K562 (cell line): ENCODE measurements at places on chromosomes 7 and 10.

- H3K36me3 ChIP-seq, result no peaks in the 10 kb centered on the region
- DNase-seq, result no peak
- no peaks in the 10 kb centered on the region for H3K4me1 ChIP-seq
- H3K4me3 ChIP-seq, result no peak overlapping the region
Observed at GRCh38 chr7:81383846-81384245, 386.0 kb downstream of the HGF start.

- H3K27me3 ChIP-seq, result peaks cover 21% of the 10 kb centered on the region
- H3K4me3 ChIP-seq, result no peak overlapping the region
- H3K36me3 ChIP-seq, result no peaks in the 10 kb centered on the region
- no peaks in the 10 kb centered on the region for H3K4me1 ChIP-seq
Observed at GRCh38 chr7:116800594-116800993, 61.8 kb upstream of the CAPZA2 start.

GRCh38 chr10:122047560-122047959 is 58.6 kb downstream of the TACC2 start:
- H3K4me1 ChIP-seq, result no peaks in the 10 kb centered on the region; the same call in 1 of the 2 replicates
- H3K36me3 ChIP-seq, result no peaks in the 10 kb centered on the region
- peaks cover 33% of the 10 kb centered on the region for H3K27me3 ChIP-seq

DNA sequence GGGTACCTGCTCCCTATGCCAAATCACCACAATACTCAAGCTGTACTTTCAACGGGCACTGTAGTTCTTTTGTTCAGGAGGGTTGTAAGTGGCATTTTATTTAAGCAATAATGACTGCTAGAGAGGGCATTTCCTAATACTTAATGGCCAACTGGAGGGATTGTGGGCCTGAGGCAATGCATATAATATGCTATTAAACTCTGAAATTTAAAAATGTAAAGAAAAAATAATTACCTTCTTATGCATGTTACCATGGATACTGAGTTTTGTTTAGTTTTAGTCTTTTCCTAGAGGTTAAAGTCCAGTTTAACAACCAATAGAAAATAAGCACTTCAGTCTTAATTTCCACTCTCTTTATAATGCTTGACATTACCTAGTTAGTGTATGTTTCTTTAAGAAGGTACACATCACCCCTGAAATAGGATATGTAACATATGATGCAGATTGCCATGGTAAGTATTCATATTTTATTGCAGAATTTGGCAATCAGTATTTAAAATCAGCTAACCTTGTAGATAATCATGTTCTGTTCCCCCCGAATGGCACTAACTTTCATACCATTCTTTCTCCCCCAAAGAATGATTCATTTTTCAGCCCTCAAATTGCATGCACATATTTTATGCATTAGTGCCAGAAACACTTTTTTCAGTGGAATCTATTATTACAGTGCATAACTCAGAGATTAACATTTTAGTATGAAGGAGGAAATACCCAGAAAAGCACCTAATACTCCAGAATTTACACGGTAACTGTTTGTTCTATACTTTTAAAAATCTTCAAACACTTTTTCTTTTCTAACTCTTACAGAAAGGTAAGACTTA is 90.3 kb upstream of the ZNF438 start:
- peaks cover 18% of the 10 kb centered on the region for H3K27me3 ChIP-seq
- H3K4me1 ChIP-seq, result no peaks in the 10 kb centered on the region
- H3K4me3 ChIP-seq, result no peak overlapping the region
- no peak overlapping the region for H3K27ac ChIP-seq

GRCh38 chr7:4191046-4191445 is 491.0 kb upstream of the FOXK1 start:
- H3K36me3 ChIP-seq, result no peaks in the 10 kb centered on the region
- peaks cover 45% of the 10 kb centered on the region for H3K27me3 ChIP-seq
- H3K4me1 ChIP-seq, result no peaks in the 10 kb centered on the region
- no peak overlapping the region for H3K27ac ChIP-seq
- no peak for DNase-seq
- H3K4me3 ChIP-seq, result no peak overlapping the region

DNA sequence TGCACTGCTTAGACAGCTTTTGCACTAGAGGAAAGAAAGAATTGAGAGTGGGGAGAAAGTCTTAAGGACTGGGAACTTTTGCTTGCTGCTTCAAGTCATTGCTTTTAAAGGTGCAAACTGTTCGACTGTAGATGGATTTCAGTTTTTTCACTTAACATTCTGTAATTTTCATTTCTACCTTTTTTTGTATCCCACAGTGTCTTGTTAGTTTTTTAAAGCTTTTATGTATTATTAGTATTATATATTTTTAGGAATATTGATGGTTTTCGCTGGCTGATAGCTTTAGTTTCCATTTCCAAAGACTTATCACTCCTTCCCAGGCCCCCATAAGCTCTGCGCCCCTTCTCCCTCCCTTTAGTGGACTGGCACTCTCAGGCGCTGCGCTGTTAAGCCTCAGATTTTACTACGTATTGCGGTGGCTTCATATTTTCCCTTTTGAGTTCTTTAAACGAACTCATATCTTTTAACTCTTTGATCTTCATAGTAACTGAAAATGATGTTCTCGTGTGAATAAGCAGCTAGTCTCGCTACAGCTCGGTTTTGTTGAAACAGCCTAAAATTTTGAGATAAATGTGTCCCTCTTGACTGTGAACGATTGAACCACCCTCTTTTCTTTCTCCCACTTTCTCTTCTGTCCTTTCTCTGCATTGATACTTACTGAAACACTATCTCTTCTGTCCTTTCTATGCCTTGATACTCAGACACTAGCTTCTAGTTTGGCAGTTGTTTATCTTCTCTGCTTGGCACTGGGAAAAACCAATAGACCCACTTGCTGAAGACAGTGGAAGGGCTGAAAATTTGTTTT is 2.5 kb upstream of the ETV1 start:
- H3K36me3 ChIP-seq, result no peaks in the 10 kb centered on the region
- H3K27ac ChIP-seq, result peak overlapping the region; percentile 81
- peaks cover 4% of the 10 kb centered on the region for H3K4me1 ChIP-seq

DNA sequence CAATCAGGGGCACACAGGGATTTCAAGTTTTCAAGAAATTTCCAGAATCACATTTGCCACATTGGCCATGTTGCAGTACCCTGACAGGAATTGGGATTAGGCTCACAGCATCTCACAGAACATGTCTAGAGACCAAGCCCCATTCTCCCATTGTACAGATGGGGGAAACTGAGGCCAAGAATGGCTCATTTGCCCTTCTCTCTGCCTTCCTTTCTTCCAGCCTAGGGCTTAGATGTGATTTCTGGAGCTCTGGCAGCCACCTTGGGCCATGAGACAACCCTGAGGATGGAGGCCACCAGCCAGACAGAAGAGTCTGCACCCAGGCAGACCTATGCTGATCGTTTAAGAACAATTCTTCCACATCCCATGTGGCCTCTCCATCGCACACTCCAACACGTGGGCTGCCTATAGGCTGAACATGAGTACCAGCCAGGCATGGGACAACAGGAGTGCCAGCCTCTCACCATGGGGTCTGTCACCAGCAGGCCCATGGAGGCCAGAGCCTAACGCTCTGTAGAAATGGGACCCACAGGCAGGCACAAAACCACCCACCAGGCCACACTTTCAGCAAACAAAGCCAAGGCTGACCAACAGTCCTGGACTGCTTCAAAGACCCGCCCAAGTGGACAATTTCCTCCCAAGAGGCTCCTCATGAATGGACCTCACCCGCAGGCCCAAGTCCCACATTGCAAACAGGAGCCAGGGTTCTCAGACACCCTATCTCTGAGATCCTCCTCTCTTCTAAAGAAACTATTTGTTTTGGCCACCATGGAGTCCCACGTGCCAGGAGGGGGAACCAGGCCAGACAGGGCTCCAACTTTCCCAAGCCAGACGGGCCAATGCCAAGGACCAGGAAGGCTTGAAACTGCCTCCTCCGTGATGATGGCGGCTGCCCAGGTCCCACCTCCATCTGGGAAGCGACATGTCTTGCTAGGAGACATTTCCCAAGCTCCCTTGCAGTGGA is 20.7 kb downstream of the PDGFA start:
- DNase-seq, result no peak
- H3K36me3 ChIP-seq, result peaks cover 6% of the 10 kb centered on the region; the same call in 1 of the 3 replicates
- H3K27ac ChIP-seq, result no peak overlapping the region
- H3K4me1 ChIP-seq, result peaks cover 31% of the 10 kb centered on the region

DNA sequence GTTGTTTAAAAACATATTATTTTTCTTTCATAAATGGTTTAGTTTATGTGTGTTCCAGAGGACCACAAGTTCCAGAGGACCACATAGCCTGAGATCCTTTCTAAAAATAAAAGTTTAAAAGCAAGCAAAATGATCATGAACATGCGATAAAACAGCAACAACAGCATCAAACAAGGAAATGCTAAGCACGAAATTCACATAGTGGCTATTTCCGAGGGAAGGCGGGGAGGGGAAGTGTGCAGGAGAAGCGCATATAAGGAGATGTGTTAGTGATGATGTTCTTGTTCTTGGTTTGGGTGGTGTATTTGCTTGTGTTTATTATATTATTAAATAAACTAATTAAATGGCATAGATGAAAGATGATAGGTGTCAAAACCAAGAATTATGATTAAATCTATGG is 1.2 kb downstream of the TBATA start:
- peaks cover 11% of the 10 kb centered on the region for H3K4me1 ChIP-seq
- DNase-seq, result no peak
- H3K27ac ChIP-seq, result no peak overlapping the region
- H3K4me3 ChIP-seq, result no peak overlapping the region
- no peaks in the 10 kb centered on the region for H3K36me3 ChIP-seq

- no peak overlapping the region for H3K4me3 ChIP-seq
- DNase-seq, result no peak
- H3K36me3 ChIP-seq, result no peaks in the 10 kb centered on the region
- no peaks in the 10 kb centered on the region for H3K27me3 ChIP-seq
- no peak overlapping the region for H3K27ac ChIP-seq
Observed at GRCh38 chr10:128981881-128982615, 485.0 kb upstream of the MGMT start.

DNA sequence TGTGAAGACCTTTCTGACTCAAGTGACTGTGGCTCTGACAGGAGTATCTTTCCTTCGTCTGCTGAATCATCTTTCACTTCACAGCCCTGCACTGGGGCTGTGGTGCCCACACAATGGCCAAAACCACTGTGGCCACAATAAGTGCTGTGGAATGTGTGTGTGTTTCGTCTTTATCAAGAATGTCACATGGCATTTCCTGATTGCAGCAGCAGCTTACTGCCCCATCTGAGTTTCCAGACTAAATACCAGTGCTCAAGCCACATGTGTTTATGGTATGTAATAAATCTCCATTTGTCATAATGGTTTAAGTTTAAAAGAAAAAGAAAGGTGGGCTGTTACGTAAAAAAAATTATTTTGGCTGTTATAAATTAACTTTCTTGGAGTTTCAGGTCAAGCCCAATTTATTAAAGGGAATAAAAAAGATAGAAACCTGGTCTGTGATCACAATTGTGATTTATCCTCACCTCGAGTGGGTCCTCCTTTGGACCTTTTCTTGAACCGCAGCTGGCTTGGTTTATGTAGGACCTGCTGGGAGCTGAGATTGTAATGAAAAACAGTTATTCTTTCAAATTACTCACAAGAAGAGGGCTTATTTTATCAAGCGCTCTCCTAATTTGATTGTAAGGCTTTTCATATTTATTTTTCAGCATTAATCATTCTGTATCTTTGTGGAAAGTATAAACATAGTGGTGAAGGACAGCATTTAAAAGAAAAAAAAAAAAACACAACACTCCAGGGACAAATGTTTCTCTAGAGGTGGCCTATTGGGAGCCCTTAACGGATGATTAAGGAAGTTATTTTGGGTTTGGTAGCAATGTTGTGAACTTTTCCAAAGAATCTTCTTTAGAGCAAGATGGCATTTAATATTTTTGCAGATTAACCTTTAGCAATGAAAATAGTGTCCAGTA is 116.2 kb downstream of the LRMDA start:
- DNase-seq, result no peak
- H3K36me3 ChIP-seq, result no peaks in the 10 kb centered on the region
- H3K27me3 ChIP-seq, result no peaks in the 10 kb centered on the region
- no peak overlapping the region for H3K27ac ChIP-seq
- H3K4me3 ChIP-seq, result no peak overlapping the region

DNA sequence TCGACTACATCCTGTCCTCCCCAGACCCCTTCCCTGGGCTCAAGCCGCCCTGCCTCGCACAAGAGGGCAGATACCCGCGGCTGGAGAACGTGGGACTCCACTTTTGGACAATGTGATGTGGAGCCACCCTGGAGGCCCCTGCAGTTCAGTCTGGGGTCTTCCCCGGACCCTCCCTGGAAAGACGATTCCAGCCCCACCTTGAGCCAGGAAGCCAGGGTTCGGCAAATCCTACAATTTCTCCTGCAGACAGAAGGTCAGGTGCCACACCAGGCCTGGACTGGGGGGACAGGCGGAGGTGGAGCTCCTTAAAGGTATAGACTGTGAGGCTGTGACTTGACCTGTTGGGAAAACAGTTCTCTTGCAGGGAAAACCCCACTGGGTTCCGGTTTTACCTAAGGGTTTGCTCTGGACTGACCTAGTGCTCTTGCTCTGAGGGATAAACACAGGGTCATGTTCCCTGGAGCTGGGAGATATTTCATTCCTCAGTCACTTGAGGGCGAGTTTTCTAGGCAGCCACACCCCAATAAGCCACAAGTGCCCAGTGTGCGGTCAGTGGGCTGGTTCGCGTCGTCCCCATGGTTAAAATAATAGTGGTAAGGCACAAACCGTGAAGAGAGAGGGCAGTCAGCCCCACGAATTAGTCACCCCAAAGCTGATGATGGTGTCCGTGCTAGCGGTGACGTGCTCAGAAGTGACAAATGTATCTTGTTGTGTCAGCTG is 1.6 kb downstream of the FOXL3 start:
- no peaks in the 10 kb centered on the region for H3K36me3 ChIP-seq
- H3K4me3 ChIP-seq, result no peak overlapping the region
- DNase-seq, result no peak
- H3K27ac ChIP-seq, result no peak overlapping the region
- H3K27me3 ChIP-seq, result peaks cover 41% of the 10 kb centered on the region

- no peak for DNase-seq
- no peak overlapping the region for H3K4me3 ChIP-seq
- no peaks in the 10 kb centered on the region for H3K36me3 ChIP-seq
- H3K27ac ChIP-seq, result no peak overlapping the region
- no peaks in the 10 kb centered on the region; the same call in 2 of the 3 replicates for H3K4me1 ChIP-seq
Observed at GRCh38 chr10:133126431-133127290, 33.4 kb upstream of the KNDC1 start.

GRCh38 chr7:151727579-151728285 is 149.2 kb downstream of the PRKAG2 start:
- H3K36me3 ChIP-seq, result no peaks in the 10 kb centered on the region
- no peak overlapping the region for H3K27ac ChIP-seq
- peak; percentile 61 for DNase-seq
- H3K4me1 ChIP-seq, result no peaks in the 10 kb centered on the region

GRCh38 chr7:468681-469562 is 50.7 kb downstream of the PDGFA start:
- H3K27ac ChIP-seq, result no peak overlapping the region
- no peak for DNase-seq
- H3K27me3 ChIP-seq, result no peaks in the 10 kb centered on the region

- H3K27ac ChIP-seq, result no peak overlapping the region
- no peaks in the 10 kb centered on the region for H3K27me3 ChIP-seq
- H3K4me1 ChIP-seq, result no peaks in the 10 kb centered on the region
- H3K36me3 ChIP-seq, result no peaks in the 10 kb centered on the region
Observed at GRCh38 chr10:96740579-96741281, 20.4 kb upstream of the PIK3AP1 start.

- H3K27me3 ChIP-seq, result no peaks in the 10 kb centered on the region
- H3K4me1 ChIP-seq, result no peaks in the 10 kb centered on the region
- no peak for DNase-seq
- H3K27ac ChIP-seq, result no peak overlapping the region
Observed at GRCh38 chr10:36688717-36689116, 436.7 kb upstream of the ANKRD30A start.

- H3K4me1 ChIP-seq, result no peaks in the 10 kb centered on the region
- H3K4me3 ChIP-seq, result no peak overlapping the region
- DNase-seq, result no peak
- no peaks in the 10 kb centered on the region for H3K27me3 ChIP-seq
- no peaks in the 10 kb centered on the region for H3K36me3 ChIP-seq
Observed at GRCh38 chr10:90866050-90866598, 5.7 kb upstream of the RPP30 start.
